PC-3 (cell line): ENCODE measurements at places on chromosomes 11 and 22. TPM values are rescaled to one million over a fixed set of nuclear protein-coding genes. Genes with fewer than 3 reads are reported as not detected.

DNA sequence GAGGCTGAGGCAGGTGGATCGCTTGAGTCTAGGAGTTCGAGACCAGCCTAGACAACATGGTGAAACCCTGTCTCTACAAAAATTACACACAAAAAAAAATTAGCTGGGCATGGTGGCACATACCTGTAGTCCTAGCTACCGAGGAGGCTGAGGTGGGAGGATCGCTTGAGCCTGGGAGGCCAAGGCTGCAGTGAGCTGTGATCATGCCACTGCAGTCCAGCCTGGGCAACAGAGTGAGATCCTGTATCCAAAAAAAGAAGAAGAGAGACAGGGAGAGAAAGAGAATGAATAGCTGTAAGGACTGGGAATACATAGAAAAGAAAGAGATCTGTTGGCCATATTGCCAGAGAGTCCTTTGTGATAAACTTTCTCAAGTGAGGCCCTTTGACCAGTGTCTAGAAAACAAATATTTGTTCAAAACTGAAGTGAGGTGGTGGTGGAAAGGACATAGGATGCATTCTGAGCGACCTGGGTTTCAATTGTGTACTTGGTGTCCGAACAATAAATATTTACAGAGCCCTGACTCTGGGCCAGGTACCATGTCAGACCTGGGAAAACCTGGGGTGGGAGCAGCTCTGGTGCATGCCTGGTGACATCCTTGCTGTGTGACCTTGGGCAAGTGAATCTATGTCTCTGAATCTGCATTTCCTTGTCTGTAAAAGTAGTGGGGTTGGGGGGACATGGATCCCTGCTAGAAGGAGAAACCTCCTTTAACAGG, 89.6 kb upstream of the CRYBB3 start:
- no peak overlapping the region for H3K4me3 ChIP-seq
- no peak for DNase-seq
- H3K4me1 ChIP-seq: peaks cover 12% of the 10 kb centered on the region
- H3K27me3 ChIP-seq: no peaks in the 10 kb centered on the region
- H3K27ac ChIP-seq: no peak overlapping the region

GRCh38 chr22:23823331-23823791, 15.4 kb downstream of the DERL3 start:
- H3K4me3 ChIP-seq: no peak overlapping the region
- no peaks in the 10 kb centered on the region for H3K27me3 ChIP-seq
- no peak overlapping the region for H3K27ac ChIP-seq
- DNase-seq: no peak
- peaks cover 10% of the 10 kb centered on the region; the same call in 1 of the 2 replicates for H3K36me3 ChIP-seq

The OTOG gene
- total RNA-seq: not detected in 2 replicates

DNA sequence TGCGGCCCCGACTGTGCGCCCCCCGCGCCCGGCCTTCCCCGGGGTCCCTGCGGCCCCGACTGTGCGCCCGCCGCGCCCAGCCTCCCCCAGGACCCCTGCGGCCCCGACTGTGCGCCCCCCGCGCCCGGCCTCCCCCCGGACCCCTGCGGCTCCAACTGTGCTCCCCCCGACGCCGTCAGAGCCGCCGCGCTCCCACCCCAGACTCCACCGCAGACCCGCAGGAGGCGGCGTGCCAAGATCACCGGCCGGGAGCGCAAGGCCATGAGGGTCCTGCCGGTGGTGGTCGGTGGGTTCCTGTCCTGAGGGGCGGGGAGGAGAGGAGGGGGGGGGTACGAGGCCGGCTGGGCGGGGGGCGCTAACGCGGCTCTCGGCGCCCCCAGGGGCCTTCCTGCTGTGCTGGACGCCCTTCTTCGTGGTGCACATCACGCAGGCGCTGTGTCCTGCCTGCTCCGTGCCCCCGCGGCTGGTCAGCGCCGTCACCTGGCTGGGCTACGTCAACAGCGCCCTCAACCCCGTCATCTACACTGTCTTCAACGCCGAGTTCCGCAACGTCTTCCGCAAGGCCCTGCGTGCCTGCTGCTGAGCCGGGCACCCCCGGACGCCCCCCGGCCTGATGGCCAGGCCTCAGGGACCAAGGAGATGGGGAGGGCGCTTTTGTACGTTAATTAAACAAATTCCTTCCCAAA, 3.1 kb downstream of the DRD4 start:
- DNase-seq: no peak
- H3K27ac ChIP-seq: no peak overlapping the region
- no peak overlapping the region for H3K4me3 ChIP-seq
- H3K36me3 ChIP-seq: no peaks in the 10 kb centered on the region
- no peaks in the 10 kb centered on the region for H3K4me1 ChIP-seq

- no peak overlapping the region for H3K27ac ChIP-seq
- H3K27me3 ChIP-seq: no peaks in the 10 kb centered on the region
- no peak overlapping the region for H3K4me3 ChIP-seq
- DNase-seq: no peak
These were observed 306.4 kb downstream of the NXPE2 start for GRCh38 chr11:114984611-114985163.

The PLXNB2 gene
- 68.2 and 82.9 TPM in 2 replicates for total RNA-seq

GRCh38 chr11:118240999-118241763, 11.0 kb downstream of the MPZL3 start:
- peak overlapping the region; percentile 22; the same call in 1 of the 2 replicates for H3K4me3 ChIP-seq
- peak; percentile 98 for DNase-seq
- no peaks in the 10 kb centered on the region for H3K36me3 ChIP-seq
- peak overlapping the region; percentile 75 for H3K27ac ChIP-seq
